SK-N-SH (cell line): ENCODE measurements at places on chromosomes 11 and 22. TPM values are rescaled to one million over a fixed set of nuclear protein-coding genes. Genes with fewer than 3 reads are reported as not detected.

DNA sequence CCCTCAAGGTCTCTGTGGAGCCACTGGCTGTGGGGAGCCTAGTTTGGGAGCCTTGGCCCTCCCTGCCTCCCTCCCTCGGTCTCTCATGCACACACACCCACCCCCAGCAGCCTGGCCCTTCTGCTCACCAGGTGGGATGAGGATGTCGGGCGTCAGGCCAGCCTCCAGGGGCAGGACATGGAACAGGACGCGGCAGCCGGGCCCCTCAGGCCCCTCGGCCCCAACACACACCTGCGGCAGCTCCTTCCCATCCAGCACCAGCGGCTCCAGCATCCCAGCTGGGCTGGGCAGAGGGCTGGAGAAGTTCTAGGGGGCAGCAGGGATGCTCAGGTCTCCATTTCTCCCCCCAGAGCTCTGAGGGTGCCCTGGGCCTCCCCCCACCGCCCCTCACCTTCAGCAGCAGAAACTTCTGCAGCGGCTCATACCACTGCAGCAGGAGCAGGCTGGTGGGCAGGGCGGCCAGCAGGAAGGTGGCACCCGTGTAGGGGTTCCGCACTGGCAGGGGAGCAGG lies 11.2 kb downstream of the MAP4K2 start:
- peak; percentile 15 for DNase-seq

DNA sequence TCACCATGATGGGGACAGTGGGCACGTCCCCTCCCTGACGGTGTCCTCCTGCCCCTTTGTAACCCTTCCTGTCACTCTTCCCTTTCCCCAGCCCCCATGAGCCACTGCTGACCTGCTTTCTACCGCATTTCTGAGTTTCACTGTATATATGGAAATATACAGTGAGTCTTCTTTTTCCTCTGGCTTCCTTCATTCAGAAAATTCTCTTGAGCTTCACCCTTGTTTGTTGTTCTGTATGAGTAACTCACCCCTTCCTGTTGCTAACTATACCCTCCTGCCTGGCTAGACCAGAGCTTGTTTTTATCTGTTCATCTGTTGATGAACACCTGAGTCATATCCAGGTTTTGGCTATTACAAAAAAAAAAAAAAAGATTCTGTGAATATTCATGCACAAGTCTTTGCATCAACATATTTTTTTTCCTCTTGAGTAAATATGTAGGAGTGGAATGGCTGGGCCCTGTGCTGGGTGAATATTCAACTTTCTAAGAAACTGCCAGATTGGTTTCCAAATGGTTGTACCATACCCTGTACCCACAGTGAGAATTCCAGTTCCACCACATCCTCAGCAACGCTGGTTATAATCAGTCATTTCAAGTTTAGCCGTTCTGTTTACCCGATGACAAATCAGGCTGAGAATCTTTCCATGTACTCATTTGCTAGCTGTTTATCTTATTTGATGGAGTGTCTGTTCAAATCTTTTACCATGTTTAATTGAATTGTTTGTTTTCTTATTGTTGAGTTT lies 62.0 kb downstream of the IGF2 start:
- no peak for DNase-seq

DNA sequence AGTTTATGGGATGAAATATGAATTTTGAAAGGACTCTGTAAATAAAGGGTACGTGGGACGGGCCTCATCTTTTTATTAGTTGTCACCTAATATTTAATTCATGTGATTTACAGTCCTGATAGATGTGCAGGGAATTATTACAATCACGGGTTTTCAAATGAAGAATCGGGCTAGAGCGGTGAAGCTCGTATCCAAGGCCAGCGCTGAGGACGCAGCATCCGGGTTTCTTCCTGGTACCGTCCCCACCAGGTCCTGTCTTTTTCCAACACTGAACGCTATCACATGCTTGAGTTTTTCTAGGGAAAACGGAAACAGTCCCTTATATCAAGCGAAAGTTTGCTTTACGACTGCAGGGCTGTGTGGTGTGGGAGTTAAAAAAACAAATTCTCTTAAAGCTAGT lies 787 bp downstream of the SMDT1 start:
- DNase-seq: peak; percentile 44

DNA sequence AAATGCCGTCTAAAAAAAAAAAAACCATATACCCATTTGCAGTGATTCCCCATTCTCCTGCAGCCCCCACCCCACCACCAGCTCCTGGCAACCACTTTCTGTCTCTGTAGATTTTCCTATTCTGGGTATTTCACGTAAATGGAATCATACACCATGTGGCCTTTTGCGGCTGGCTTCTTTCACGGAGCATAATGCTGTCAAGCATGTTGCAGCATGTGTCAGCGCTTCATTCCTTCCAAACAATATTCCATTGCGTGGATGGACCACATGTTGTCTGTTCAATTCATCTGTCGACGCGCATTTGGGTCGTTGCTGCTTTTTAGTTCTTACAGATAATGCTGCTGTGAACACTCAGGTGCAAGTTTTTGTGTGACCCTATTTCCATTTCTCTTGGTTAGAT lies 14.8 kb upstream of the EMID1 start:
- DNase-seq: no peak

DNA sequence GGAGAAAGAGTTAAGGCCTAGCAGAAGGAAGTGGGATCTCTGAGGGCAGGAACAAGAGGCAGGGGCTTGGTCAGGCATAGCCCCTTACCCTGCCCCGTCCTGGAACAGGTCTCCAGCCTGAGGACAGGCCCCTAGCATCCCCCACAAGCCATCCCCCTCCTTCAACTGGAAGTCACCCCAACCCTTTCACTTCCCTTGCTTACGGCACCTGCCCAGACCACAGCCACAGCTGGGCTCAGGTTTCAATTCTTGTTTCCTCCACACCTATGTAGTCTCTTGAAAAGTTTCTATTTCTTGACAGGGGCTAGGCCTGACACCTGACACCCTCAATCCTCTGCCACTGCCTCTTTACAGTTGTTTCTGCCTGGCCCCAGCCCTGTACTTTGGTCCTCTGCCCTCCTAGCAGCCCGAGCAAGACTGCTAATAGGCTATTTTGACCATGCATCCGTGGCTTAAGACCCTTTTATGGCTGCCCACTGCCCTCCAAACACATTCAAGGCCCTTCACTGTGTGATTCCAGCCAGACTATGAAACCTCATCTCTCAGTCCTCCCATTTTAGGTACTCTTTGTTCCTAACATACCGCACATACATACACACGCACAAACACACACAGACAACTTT lies 10.9 kb upstream of the FCHSD2 start:
- DNase-seq: no peak

GRCh38 chr22:42289671-42290541 lies 19.5 kb upstream of the TCF20 start:
- DNase-seq: peak; percentile 43

PYGM gene
- 0.08 TPM in 2 replicates for polyA plus RNA-seq

SLCO2B1 gene
- 0.18 TPM in 1 of 2 replicates, not detected in the other for polyA plus RNA-seq

INS gene
- not detected in 2 replicates for polyA plus RNA-seq

DNA sequence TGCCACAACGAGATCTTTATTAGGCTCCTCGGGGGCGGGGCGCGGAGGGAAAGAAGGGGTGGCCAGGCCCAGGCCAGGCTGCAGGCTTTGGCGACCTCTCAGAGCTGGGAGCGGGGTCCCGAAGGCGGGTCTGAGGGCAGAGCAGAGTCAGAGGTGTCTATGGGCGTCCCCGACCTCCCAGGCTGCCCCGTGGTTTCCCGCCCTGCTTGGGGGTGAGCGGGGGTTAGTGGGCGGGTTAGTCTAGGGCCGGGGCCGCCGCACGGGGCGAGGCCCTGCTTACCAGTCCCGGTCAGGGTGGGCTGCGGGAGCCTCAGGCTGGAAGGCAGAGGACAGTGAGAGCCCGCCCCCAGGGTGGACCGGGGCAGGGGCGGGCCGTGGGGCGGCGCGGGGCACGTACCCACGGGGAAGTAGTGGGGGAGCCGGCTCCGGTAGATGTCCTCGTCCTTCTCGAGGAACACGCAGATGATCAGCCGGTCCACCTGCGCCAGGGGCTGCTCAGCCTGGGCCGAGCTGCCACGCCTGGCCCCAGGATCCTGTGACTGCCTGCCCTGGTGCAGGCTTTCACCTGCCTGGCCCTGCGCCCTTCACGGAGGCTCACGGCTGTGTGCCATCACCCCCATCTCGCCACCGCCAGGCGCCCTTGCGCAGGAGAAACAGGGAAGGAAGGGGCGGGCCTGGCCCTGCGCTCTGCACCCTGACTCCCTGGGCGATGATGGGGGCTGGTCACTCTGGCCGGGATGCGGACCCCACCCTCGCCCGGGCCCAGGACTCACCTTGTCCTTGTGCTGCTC lies 12.5 kb downstream of the OTUB1 start:
- peak; percentile 52 for DNase-seq

DNA sequence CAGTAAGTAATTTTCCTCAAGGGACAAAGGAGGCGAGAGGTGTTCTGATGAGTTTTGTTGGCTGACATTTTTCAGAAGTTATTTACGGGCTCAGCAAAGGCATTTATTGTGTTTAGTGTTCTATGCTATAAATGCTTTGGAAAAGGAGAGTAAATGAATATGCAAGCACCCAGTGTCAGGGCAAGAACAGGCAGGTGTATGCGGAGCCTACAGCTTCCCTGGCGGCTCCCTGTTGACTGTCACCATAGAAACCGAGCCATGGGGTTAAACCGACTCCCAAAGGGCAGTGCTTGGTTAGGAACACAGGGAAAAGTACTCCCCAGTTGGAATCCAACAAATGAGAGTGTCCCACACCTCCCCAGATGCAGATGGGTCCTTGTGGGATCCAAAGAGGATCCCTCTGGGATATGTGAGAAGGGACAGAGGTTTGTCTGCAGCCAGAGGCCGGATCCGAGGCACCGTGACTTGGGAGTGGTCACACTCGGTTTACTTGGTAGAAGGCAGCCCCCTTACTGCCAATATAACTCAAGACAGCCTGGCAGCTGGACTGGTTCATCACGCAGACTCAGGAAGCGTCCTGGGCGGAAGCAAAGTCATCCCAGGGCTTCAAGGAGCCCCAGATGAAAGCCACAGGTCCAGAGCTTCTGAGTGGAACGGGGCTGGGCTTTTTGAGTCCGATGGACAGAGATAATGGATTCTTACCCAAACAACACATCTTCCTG lies 329.7 kb downstream of the CTTN start:
- no peak for DNase-seq

BIRC3 gene
- 0.46 and 0.62 TPM in 2 replicates for polyA plus RNA-seq

CYP2D6 gene
- polyA plus RNA-seq: 0.26 and 0.32 TPM in 2 replicates

GRCh38 chr22:28120691-28121592 lies 201.9 kb upstream of the PITPNB start:
- DNase-seq: no peak

SNAP29 gene
- polyA plus RNA-seq: 35.7 and 37.3 TPM in 2 replicates

- no peak for DNase-seq
Measured at GRCh38 chr11:118911113-118911879, 14.4 kb downstream of the BCL9L start.

GRCh38 chr11:62567018-62567633 lies 6.6 kb downstream of the EEF1G start:
- no peak for DNase-seq

DNA sequence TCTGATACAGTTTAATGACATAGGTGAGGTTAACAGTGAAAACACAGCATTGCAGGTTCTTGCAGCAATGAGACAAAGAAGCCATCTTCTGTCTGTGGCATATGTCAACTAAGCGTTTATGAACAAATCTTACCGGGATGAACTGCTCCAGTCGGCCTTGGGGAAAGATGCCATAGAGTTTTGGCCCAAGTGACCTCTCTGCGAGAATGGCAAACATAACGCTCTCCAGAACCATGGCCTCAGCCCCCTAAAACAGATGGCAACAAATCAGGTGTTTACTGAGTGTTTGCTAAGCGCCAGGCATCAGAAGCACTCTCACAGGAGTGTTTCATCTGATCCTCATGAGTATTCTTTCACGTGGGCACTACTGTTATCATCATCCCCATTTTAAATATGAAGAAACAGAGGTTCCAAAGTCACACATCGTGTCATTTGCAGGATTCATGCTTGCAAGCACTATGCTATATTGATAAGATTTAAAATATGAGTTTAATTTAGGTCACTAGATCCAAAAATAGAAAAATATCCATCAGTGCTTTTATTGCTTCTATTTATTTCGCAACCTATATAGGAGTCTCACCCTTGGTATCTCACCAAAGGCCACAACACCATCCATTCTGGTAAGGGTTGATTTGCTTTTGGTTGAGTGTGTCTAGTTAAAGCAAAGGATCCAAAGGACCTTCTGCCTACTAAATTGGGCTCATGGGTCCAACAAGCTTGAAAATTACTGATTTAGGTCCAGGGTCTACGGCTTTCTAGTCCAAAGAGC lies 35.9 kb downstream of the TCIRG1 start:
- no peak for DNase-seq

APOA1 gene
- polyA plus RNA-seq: 0.20 TPM in 1 of 2 replicates, not detected in the other

DNA sequence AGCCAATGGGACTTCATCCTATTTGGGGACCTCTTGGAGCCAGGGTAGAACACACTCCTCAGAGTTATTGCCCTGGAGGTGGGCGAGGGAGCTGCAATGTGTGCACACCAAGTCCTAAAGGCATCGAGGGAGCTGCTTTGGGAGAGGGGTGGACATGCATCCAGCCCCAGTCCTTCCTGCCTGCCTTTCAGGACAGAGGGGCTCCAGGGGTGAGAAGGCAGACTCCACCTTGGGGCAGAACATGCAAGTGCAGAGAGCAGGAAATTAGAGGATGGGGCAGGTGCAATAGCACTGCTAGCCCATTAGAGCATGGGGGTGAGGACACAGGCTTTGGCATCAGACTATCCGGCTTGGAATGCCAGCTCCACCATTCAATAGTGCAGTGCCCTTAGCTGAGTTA lies 288.5 kb downstream of the OPCML start:
- DNase-seq: no peak

OR10D3 gene
- not detected in 2 replicates for polyA plus RNA-seq

- DNase-seq: no peak
Measured at GRCh38 chr22:27397954-27398342, 403.6 kb downstream of the MN1 start.

DNA sequence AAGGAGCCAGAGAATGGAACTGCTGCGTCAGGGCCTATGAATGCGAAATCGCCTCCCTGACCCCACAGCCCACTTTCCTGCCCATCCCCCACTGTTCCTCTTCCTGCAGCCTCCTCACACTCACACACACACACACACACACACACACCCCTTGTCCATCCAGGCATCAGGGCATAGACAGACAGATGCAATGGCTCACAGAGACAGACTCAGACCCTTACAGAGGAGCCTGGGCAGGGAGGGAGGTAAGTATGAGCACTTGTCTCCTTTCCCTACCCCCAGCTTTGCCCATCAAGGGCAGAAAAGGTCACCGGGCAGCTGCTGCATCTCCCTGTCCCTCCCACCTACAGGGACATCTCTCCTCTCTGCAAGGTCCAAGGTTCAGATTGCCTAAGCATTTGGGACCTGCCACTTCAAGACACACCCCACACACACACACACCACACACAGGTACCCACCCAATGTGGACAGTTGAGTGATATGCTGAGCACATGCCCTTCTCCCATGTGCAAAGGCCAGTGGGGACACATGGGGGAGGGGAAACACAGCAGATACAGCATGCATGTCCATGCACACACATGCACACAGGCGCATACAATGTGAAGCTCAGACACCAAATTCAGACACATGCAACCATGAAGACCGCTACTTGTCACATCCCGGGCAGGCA lies 2.0 kb upstream of the NRXN2 start:
- DNase-seq: no peak
